ENCODE measurements at places on chromosomes 13 and 19.

GRCh38 chr19:50514346-50515167 lies 844 bp upstream of the ASPDH start:
- no peak for DNase-seq

GRCh38 chr13:107067381-107067780 lies 499.4 kb upstream of the ARGLU1 start:
- DNase-seq: no peak

DNA sequence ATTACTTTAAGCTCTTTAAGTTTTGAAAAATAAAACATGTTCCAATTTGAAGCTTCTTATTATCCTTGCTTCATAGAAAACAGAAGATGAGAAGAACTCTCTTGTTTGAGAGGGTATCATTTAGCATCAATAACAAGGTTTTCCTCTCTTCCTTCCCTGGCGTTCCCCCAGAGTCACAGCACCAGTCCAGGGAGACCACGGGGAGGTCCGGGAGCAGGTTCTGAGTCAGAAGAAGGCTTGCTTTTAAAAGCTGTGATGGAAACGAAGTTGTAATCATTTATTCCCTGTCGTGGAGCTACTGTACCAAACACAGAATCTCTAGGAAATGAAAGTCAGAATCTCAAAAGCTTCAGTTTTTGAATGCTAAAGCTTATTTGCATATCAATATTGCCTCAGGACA lies 174.0 kb upstream of the LSM14A start:
- DNase-seq: no peak

DNA sequence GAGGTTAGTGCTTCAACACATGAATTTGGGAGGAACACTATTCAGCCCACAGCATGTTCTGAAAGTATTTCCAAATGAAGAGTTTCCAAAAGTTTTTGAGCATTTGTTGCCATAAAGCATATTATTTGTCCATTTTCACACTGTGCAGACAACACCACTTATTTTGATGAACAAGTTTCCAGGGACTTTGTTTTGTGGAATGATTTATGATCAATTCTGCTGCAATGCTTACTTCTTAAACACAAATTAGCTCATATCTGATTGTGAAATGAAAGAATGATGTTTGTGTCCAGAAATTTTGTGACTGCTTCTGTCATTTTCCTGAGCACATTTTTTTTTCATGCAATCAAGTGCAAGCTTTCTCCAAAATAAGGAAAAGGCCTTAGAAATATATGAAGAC lies 205.3 kb downstream of the RAP2A start:
- no peak for DNase-seq

GRCh38 chr19:54108496-54108895 lies 5.8 kb downstream of the NDUFA3 start:
- no peak for DNase-seq

GRCh38 chr19:30932854-30933253 lies 416.4 kb downstream of the TSHZ3 start:
- DNase-seq: no peak

- DNase-seq: no peak
Measured at GRCh38 chr13:73671732-73672131, 462.5 kb downstream of the KLF12 start.

- DNase-seq: no peak
Measured at GRCh38 chr13:113077953-113078901, 27.4 kb upstream of the F7 start.

GRCh38 chr19:4429771-4430171 lies 27.3 kb downstream of the CHAF1A start:
- no peak for DNase-seq

DNA sequence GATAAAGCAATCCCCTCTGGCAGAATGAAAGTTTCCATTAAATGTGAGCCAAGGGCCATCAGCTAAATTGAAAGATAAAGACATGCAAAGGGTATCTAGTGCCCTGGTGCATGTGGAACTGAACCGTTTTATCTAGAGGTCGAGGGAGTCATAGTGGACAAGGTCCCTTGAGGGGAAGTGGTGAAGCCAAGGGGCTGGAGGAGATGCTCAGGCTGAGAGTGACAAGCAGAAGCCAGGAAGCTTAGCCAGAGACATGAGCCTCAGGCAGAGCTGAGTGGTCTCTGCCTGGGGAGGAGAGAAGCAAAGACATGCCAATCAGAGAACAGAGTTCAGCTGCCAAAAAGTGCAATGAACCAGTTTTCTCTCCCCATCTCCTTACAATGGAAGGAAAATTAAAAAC lies 68.1 kb upstream of the SLC10A2 start:
- DNase-seq: no peak

DNA sequence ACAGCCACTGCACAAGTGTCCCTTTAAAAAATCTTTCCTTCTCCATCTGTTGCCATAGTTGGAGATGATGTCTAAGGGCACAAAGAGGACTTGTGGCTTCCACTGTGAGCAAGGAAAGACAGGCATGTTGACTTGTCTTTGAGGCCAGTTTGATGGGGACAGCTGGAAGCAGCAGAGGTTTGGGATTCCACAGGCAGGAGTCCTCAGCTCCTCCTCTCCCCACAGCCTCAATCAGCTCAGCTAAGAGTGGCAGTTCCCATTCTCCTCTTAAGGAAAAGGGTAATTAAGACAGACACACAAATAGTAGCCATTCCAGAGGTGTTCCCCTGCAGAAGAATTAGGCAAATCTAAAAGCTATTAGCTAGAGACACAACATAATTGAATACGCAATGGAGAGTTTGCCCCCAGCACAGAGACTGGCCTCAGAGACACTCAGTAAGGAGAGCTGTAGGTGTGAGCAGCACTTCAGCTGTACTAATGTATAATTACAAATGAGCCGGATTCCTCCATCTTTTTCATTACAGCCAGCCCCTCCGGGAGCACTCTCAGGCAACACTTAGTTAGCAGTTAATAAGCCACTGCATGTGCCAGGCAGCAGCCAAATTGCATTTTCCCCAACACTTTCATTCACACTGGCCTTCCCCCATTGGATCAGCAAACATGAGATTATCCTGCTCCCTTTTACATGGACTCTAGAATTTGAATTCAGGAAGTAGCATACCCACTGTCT lies 434.0 kb downstream of the FOXO1 start:
- DNase-seq: no peak

- DNase-seq: no peak
Measured at GRCh38 chr13:38635030-38635429, 51.8 kb upstream of the FREM2 start.

- no peak for DNase-seq
Measured at GRCh38 chr13:76503766-76504165, 382.4 kb downstream of the KCTD12 start.

Measured in stimulated activated CD8-positive, alpha-beta memory T cell treated with anti-CD3 and anti-CD28 coated beads, Interleukin-12 subunit alpha, Interleukin-12 subunit beta, amount 100 ng/mL, for 4 hours (primary cell).